Activated CD4-positive, alpha-beta T cell treated with anti-CD3 and anti-CD28 coated beads, Interleukin-2, amount 50 U/mL, for 24 hours (primary cell): ENCODE measurements at places on chromosomes 11 and 22.

GRCh38 chr11:109112821-109113280 lies 309.1 kb upstream of the C11orf87 start:
- no peak for DNase-seq

GRCh38 chr22:49623176-49623575 lies 204.5 kb downstream of the BRD1 start:
- DNase-seq = no peak

- no peak for DNase-seq
These were observed 24.5 kb downstream of the PISD start for GRCh38 chr22:31637447-31637890.

GRCh38 chr11:15621565-15621964 lies 506.8 kb downstream of the INSC start:
- DNase-seq = no peak
